Caki2 (cell line): ENCODE measurements at places on chromosomes 7 and 10. TPM values are rescaled to one million over a fixed set of nuclear protein-coding genes. Genes with fewer than 3 reads are reported as not detected.

Gene AQP1
- 0.32 TPM in 1 of 2 replicates, not detected in the other for total RNA-seq

Gene REEP3
- total RNA-seq, result 19.7 and 46.7 TPM in 2 replicates

- DNase-seq, result no peak
Measured at GRCh38 chr7:33804140-33804660, 101.1 kb upstream of the BMPER start.

DNA sequence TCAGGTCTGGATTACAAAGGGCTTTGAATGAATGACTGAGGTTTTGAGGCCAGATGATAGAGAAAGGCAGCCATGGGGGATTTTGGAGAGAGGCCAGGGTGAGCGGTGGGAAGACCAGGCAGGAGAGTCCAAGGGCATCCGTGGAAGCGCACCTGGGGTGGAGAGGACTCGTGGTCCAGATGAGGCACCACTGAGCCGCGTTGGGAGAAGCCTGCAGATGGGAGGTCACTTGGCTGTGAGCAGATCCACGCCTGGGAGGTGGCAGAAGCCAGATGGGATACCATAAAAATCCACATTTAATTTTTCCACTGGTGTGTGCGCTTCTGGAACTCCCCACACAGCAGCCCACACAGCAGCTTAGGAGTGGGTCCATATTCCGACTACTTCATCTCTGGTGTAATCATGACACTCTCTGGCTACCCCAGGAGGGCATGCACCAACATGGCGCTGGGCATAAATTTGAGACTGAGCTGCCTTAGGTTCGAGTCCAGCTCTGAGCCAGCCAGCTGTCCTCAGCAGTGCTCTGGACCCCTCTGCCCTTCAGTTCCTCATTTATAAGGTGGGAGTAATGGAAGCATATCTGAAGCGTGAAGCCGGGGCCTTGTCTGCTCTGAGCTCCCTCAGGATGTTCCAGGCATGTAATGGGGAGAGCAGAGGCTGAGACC lies 90.2 kb upstream of the FAM20C start:
- DNase-seq, result no peak

DNA sequence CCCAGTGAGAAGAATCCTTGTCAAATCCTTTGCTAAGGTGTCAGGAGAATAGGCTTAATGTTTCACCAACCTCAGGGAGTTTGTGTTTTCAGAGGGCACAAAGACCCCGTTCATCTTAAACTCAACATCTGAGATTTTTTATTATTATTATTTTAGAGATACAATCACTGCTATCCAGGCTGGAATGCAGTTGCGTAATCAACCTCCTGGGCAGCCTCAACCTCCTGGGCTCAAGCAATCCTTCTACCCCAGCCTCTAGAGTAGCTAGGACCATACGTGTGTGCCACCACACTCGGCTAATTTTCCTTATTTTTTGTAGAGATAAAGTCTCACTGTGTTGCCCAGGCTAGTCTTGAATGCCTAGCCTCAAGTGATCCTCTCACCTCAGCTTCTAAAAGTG lies 599.2 kb downstream of the KCNMA1 start:
- no peak for DNase-seq

DNA sequence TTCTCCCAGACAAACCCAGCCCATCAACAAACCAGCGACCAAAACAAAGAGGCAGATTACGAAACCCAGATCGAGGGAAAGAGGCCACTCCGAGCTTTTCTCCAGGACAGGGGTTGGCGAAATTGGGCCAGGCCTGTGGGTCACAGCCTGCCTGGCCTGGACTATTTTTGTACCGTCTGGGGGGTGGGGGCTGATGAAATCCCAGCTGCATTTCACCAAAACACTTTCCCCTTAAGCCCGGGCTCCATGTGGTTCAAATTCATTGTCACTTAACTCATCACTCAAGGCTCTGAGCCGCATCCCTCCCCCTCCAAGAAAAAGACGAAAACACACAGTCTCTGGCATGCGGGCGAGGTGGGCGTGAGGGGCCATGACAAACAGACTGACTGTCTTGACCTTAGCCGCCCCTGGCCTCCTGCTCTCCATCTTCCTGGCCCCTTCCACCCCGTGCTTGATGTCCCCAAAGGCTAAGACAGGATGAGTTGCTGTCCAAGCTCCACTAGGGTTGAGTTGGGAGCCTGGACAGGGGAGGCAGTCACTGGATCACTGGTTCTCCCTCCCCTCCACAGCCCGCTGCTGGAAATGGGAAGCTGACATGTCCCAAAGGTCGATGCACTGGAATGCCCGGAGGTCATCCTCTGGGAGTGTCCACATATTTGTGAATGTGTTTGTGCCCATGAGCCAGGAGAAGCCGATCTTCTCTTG lies 19.2 kb downstream of the TMEM270 start:
- DNase-seq, result peak; percentile 43

GRCh38 chr7:2276107-2276506 lies 34.1 kb downstream of the NUDT1 start:
- no peak for DNase-seq

GRCh38 chr7:76293407-76293901 lies 9.0 kb upstream of the HSPB1 start:
- DNase-seq, result no peak

DNA sequence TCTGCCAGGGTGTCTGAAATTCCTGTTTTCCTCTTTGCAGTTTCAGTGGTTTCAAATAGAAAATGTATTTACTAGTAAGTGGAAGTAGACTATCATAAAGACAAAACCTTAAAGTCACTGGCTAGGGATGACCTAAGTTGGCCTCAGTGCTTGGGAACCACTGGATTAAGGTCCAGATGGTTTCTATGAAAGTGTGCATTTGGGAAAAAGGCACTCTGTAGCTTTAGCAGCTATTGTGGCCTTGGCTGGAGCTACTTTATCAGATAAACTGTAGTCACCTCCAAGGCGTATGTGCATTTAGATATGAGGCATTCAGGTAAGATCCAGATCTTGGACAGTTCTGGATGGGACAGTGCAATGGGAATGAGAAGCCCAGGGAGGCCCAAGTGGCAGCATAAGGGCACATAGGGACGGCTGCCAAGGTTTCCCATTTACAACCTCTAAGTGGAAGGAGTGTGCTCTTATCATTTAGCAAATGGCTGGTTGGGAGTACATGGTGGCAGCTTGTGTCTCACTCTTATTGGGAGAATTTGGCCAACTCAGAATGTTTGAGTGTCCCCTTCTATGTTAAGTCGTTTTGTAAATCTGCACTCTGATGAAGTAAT lies 185.6 kb downstream of the LRMDA start:
- no peak for DNase-seq

DNA sequence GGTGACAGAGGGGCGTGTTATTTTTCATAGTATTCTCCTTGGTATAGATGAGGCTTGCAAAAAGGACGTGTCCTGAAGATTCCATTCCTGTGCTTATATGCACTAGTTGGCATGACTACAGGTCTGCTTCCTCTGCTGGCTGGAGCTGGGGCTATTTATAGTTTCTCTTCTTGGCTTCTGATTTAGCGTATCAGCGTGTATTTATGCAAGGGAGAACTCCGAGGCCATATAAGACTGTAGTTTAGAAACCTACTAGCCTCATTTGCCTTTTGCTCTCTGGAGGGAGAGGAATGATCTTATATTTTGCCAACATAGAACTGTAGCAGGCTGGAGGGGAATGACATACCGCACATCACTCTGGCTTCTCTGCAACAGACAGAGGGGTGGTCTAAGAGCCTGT lies 39.7 kb downstream of the CACNB2 start:
- no peak for DNase-seq

GRCh38 chr10:76451911-76452310 lies 1020.5 kb downstream of the LRMDA start:
- DNase-seq, result no peak

- DNase-seq, result no peak
Measured at GRCh38 chr10:50651808-50652207, 28.1 kb upstream of the SGMS1 start.

DNA sequence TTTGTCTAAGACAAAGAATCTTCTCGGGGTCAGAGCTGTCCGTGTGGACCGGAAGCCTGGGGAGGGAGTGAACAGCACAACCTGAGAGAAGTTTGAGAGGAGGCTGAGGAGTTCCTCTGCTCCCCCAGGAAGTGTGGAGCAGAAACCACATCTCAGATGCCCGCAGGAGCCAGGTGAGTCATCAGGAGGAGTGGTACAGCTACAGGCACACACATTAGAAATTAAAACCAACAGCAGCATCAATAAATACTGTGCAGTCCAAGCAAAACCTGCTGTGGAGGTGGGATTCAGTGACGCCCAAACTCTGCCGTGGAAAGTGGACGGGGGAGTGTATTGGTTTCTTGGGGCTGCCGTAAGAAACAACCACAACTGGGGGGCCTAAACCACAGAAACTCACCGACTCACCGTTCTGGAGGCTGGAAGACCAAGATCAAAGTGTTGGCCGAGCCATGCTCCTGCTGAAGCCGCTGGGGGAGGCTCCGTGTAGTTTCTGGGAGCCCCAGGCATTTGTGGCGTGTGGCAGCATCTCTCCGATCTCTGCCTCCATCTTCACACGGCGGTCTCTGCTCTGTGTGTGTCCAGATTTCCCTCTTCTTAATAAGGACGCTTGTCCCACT lies 31.2 kb upstream of the GARS1 start:
- DNase-seq, result no peak

- DNase-seq, result no peak
Measured at GRCh38 chr7:6130007-6130587, 98.9 kb downstream of the ANKRD61 start.

DNA sequence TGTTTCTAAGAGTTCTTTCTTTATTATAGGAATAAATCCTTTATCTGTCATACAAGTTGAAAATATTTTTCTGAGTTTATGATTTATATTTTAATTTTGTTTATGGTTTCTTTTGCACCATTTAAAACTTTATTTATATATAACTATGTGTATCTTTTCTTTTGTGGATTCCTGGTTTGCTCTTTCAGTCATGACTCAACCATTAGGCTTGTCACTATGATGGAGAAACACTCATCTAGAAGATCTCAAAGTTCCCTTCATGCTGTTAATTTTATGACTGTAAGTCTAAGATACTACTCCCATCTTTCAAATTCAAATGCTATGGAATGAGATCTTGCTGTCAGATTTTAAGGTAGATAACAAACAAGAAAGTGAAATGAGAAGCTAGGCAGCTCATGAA lies 199.5 kb downstream of the INHBA start:
- no peak for DNase-seq

GRCh38 chr7:157007470-157008066 lies 2.9 kb downstream of the MNX1 start:
- no peak for DNase-seq

DNA sequence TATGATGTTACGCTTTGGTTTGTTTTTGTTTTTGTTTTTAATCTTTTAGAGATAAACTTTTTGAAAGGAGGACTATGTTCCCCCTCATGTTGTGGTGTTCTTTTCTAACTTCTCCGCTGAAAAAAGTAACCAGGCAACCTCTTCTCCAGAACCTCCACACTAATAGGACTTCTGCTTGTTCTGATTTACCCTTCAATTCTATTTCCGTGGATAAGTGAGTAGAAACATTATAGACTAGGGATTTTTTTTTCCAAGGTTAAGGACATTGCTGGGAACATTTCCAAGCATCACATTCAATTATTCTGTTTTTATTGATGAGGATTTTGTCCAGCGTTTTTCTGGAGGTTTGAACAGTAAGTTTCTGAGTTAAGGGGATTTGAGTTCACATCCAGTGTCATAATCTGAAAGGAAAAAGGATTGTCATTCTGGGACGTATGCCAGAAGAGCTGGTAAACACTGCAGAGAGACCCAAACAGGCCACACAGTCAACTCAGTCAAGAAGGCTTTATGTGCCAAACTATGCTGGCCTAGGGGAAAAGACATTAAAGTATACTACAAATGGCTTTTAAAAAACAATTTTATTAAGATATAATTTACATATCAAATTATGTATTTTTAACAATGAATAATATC lies 28.3 kb upstream of the RALA start:
- DNase-seq, result no peak

DNA sequence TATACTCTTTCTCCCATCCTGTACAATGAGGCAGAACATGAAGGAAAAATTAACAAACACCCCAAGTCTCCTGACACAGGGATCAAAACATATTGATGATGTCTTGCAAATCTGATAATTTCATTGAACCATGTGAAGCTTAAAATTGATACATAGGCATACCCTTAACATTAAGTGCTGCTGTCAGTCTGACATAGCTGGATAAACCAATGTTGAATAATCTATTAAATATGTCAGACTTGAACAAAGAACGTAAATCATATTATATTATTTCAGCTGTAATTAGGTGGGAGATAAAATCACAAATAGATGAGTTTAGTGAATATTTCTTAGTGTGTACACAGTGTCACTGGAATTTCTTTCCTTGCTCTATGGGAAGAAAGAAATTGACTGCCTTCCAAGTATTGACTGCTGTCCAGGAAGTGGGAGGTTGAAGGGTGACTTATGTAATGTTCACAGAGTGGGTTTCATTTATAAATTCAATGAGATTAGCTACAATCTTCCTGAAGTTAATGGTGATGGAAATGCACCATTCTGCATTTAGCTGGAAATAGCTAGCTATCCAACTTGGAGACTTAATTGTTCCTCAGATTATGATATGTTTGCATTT lies 170.8 kb downstream of the AUTS2 start:
- DNase-seq, result no peak

DNA sequence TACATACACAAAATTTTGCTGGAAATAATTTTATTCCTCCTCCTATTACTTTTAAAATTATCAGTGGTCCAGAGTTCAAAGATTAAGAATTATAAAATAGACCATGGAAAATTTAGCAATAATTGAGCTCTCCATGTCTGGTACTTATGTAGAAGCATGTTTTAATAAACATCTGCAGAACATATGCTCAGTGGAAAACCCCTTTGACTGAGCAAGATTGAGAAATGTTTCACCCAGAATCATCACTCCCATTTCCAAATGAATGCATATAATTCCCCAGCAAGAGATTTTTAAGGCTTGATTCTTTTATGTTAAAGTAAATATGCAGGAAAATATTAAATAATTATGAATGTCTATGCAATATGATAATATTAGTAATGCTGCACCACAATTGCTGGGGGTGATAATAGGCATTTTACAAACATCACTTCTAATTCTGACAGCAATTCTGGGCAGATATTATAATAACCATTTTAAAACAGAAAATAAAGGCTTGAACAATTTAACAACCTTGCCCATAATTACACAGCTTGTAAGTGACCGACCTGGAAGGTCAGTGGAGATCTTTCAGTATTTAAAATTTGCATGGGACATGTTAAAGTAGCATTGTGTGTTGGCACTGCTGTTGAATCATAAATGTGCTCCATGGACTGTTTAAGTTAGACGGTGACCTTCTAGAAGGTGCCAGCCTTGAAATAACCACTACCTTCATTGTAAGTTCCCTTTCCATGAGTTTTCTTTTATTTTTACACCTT lies 45.6 kb upstream of the TES start:
- DNase-seq, result no peak

DNA sequence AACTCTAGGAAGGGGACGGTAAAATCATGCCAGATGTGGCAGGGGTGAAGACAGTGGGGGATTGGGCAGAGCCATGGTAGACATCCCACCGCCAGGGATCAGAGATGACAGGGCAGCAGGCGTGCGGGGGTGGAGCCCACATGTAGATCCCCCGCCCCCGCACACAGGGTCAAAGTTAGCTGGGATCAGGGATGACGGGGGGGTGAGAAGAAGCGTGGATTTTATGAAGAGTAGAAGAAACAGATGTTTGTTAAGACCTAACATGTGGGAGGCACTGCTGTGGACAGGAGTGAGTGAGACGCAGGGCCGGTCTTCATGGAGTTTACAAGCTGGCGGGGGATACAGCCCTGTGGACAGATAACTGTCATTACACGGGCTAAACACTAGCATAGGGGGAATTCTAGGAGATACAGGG lies 154.0 kb upstream of the KLF14 start:
- DNase-seq, result no peak

- no peak for DNase-seq
Measured at GRCh38 chr7:131111792-131112191, 215.9 kb upstream of the MKLN1 start.
